ENCODE measurements at places on chromosomes 13 and 19. TPM values are rescaled to one million over a fixed set of nuclear protein-coding genes. Genes with fewer than 3 reads are reported as not detected.

Gene NUFIP1
- 2.6 TPM for total RNA-seq

Gene SHD
- not detected for total RNA-seq

Gene SPACA4
- under 0.01 TPM for total RNA-seq

Gene DLEU7
- not detected for total RNA-seq

Gene ZNF844
- total RNA-seq, result 1.6 TPM

Gene VSTM1
- total RNA-seq, result not detected

Gene C13orf42
- not detected for total RNA-seq

Gene MISP
- total RNA-seq, result 138 TPM

Gene TTC9B
- total RNA-seq, result not detected
